ENCODE measurements at places on chromosomes 1 and 21. TPM values are rescaled to one million over a fixed set of nuclear protein-coding genes. Genes with fewer than 3 reads are reported as not detected.
A peak's percentile ranks its signal among the peaks of the same experiment; 100 is the strongest.

DNA sequence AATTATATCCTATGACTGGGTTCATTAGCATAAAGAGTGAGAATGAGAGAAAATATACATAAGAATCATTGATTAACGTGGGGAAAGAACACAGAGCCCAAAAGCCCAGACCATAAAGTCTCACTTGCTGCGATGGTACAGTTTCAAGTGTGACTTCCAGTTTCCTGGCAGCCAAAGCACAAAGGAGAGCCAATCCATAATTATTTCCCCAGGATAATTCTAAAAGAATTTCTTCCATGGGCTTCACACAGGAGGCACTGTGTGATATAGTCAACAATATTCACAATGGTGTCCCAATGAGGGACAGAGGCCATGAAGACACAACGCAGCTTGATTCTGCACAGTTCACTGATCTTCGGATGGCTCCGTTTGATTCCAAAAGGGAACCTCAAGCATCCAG lies 321.6 kb downstream of the PLPP3 start:
- H3K27me3 ChIP-seq = no peaks in the 10 kb centered on the region
- DNase-seq = no peak
- H3K36me3 ChIP-seq = peaks cover 2% of the 10 kb centered on the region
- no peak overlapping the region for H3K4me3 ChIP-seq
- no peaks in the 10 kb centered on the region for H3K4me1 ChIP-seq

DNA sequence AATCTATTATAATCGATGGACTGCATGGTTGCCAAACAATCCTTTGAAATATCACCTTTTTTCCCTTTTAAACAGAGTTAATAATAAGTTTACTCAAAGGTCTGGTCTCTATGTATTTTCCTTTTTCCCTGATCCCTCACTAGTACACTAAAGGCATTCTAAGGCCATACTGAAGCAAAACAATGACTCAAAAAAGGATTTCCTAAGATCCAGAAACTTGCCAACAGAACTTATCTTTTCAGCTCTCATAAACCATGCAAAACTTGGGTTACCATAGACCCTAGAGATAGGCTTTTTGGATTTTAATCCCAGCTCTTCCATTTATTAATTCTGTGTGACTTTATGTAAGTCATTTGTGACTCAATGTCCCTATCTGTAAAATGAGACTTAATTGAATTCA lies 77.1 kb downstream of the IFI44 start:
- no peak overlapping the region for H3K4me3 ChIP-seq
- H3K27ac ChIP-seq = no peak overlapping the region
- peaks cover 37% of the 10 kb centered on the region for H3K4me1 ChIP-seq

PLEKHG5 gene
- total RNA-seq = 33.0 TPM

DNA sequence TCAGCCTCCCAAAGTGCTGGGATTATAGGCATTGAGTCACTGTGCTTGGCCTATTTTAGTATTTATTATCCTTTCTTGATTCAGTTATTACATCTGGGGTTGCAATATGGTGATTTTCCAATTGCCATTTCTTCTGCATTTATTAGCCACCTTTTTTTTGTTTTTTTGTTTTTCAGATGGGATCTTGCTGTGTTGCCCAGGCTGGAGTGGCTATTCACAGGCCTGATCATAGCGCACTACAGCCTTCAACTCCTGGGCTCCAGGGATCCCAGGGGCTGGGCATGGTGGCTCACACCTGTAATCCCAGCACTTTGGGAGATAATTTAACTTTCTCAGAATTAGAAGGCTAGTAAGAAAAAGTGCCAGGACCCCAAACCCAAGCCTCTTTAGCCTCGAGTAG lies 82.1 kb upstream of the PGD start:
- H3K27ac ChIP-seq = no peak overlapping the region
- H3K36me3 ChIP-seq = peaks cover 11% of the 10 kb centered on the region
- no peak overlapping the region for H3K4me3 ChIP-seq
- no peaks in the 10 kb centered on the region for H3K4me1 ChIP-seq
- DNase-seq = no peak

DNA sequence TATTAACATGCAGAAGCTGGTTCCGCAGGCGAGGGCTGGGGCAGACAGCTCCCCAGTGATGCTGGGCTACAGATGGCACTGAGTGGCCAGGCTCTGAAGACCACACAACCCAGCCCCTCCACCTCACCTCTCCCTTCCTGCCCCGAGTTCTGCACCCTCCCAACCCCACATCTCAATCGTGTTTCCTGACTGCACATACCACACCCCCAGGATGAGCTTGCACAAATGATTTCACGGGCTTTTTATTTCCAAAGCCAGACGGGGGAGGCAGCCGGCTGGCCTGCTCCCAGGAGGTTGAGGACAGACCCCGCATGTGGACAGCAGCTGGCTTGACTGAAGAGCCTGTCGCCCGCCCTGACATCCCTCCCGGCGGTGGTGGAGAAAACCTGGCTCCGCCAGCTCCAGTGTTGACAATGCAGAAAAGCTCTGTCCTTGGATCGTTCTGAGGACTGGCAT lies 21.4 kb upstream of the ALDH4A1 start:
- H3K27ac ChIP-seq = no peak overlapping the region
- H3K36me3 ChIP-seq = no peaks in the 10 kb centered on the region
- DNase-seq = no peak
- no peak overlapping the region for H3K4me3 ChIP-seq

DNA sequence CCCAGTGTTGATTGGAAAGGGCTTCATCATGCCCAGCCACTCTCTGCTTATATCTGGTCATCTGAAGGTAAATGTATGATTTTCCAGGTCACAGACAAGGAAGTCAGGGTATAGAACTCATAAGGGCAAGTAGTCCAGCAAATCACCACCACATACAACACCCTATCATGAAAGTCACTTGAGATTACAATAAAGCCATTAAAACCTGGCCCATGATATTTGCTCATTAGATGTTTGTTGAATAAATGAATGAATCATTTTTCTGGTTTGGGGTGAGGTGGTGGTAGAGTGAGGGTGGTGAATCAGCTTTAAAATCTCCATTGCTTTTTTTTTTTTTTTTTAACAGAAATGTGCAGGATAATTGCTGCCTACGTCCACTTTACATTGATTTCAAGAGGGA lies 91.9 kb downstream of the TGFB2 start:
- no peak overlapping the region for H3K4me3 ChIP-seq
- peaks cover 75% of the 10 kb centered on the region for H3K36me3 ChIP-seq
- no peak for DNase-seq
- no peaks in the 10 kb centered on the region for H3K27me3 ChIP-seq
- peaks cover 10% of the 10 kb centered on the region for H3K4me1 ChIP-seq

DNA sequence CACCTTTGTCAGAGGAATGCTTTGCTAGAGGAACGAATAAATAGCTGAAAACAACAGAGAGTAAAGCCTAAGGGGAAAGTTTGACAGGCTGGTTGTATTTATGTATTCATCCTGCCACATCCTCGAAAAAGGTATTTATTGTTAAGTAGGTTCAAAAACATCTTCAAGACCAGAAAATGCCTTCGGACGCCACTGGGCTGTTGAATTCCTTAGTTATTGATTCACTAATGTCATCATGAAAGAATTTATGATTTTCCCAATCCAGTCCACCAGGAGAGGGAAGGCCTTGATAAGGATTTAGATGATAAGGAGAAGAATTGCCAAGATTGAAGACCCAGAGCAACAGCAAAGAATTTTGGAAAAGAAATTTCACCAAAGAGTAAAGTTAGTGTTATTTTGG lies 35.2 kb upstream of the MAB21L3 start:
- no peak for DNase-seq
- H3K4me3 ChIP-seq = no peak overlapping the region
- H3K27me3 ChIP-seq = peaks cover 3% of the 10 kb centered on the region
- H3K4me1 ChIP-seq = no peaks in the 10 kb centered on the region

DNA sequence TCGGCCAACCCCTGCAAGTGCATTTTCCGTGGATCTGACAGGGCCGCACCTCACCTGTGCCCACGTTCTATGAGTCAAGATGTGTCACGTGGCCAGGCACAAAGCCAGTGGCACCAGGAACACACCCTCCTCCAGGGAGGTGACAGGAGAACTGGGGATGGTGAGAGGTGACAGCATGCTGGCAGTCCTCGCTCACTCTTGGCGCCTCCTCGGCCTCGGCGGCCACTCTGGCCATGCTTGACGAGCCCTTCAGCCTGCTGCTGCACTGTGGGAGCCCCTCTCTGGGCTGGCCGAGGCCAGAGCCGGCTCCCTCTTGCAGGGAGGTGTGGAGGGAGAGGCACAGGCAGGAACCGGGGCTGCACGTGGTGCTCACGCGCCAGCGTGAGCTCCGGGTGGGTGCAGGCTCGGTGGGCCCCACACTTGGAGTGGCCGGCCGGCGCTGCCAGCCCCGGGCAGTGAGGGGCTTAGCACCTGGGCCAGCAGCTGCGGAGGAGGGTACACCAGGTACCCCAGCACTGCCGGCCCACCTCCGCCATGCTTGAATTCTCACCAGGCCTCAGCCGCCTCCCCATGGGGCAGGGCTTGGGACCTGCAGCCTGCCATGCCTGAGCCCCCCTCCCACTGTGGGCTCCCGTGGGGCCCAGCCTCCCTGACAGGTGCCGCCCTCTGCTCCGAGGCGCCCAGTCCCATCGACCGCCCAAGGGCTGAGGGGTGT lies 11.6 kb upstream of the TTC34 start:
- H3K4me3 ChIP-seq = no peak overlapping the region
- H3K36me3 ChIP-seq = no peaks in the 10 kb centered on the region
- no peaks in the 10 kb centered on the region for H3K27me3 ChIP-seq
- no peak for DNase-seq
- H3K4me1 ChIP-seq = no peaks in the 10 kb centered on the region

GRCh38 chr1:27658951-27659496 lies 13.0 kb downstream of the IFI6 start:
- H3K4me1 ChIP-seq = peaks cover 40% of the 10 kb centered on the region
- H3K27me3 ChIP-seq = no peaks in the 10 kb centered on the region
- peak overlapping the region; percentile 86 for H3K27ac ChIP-seq
- H3K36me3 ChIP-seq = no peaks in the 10 kb centered on the region
- no peak for DNase-seq
- peak overlapping the region; percentile 73 for H3K4me3 ChIP-seq

DNA sequence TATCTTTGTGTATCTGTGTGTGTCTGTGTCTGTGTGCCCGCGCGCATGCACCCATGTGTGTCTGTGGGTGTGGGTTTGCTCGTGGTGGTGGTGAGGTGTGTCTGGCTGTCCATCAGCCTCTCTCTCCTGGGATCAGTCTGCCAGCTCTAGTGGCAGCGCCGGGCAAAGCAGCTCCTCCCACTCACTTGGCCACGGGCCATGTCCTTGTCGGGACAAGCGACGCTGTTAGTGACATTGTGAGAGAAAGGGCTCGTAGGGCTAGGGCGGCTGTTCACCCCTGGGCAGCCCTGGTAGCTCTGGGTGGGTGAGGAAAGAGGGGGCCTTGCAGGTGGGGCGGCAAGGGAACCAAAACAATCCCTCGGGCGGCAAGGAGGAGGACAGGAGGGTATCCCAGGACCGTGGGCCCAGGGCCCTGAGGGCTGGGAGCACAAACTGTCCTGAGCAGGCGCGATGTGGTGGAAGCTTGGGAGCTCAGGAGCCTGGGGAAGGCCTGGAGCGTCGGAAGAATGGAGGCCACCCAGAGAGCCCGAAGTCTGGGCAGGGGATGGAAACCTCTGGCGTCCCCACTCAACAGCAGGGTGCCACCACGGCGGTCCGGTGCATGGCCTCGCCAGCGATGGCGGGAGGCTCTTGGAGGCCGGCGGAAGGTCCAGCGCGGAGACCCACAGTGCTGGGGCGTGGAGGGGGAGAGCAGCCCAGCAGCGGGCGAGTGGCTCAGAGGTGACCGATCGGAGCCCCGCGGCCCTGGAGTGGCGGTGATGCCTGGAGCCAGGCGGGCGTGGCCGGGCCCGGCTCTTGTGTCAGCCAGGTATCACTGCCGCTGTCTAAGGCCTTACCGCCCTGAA lies 140.5 kb downstream of the LIPI start:
- DNase-seq = no peak
- no peak overlapping the region for H3K4me3 ChIP-seq
- no peaks in the 10 kb centered on the region for H3K27me3 ChIP-seq
- no peaks in the 10 kb centered on the region for H3K36me3 ChIP-seq
- H3K27ac ChIP-seq = no peak overlapping the region
- H3K4me1 ChIP-seq = no peaks in the 10 kb centered on the region

DNA sequence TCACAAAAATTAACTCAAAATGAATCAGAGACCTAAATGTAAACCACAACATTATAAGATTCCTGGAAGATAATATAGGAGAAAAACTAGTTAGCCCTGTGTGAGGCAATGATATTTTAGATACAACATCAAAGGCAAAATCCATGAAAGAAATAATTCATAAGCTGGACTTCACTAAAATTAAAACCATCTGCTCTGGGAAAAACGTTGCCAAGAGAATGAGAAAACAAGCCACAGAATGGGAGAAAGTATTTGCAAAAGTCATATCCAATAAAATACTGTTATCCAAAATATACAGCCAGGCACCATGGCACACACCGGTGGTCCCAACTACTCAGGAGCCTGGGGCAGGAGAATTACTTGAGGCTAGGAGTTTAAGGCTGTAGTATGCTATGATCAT lies 70.3 kb downstream of the SYF2 start:
- no peaks in the 10 kb centered on the region for H3K36me3 ChIP-seq
- no peak overlapping the region for H3K27ac ChIP-seq
- H3K4me1 ChIP-seq = peaks cover under 1% of the 10 kb centered on the region
- H3K27me3 ChIP-seq = peaks cover 67% of the 10 kb centered on the region

- H3K4me3 ChIP-seq = no peak overlapping the region
- peaks cover 7% of the 10 kb centered on the region for H3K27me3 ChIP-seq
- DNase-seq = no peak
These were observed 2.5 kb downstream of the S100A9 start for GRCh38 chr1:153360190-153360589.

GRCh38 chr1:248622570-248623001 lies 12.3 kb downstream of the OR2T11 start:
- no peaks in the 10 kb centered on the region for H3K27me3 ChIP-seq
- H3K4me1 ChIP-seq = no peaks in the 10 kb centered on the region
- H3K36me3 ChIP-seq = no peaks in the 10 kb centered on the region
- H3K27ac ChIP-seq = no peak overlapping the region
- H3K4me3 ChIP-seq = no peak overlapping the region

DNA sequence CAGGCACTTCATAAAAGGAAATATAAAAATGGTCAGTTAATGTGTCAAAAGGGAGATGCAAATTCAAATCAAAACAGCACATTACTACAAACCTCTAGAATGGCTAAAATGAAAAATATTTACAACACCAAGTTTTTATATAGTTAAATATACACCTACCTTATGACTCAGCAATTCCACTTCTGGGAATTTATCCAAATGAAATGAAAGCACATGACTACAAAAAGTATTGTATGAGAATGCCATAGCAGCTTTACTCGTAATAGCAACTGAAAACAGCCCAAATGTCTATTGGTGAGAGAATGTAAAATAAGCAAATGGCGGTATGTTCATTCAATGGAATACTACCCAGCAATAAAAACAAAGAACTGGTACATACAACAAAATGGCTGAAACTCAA lies 175.8 kb upstream of the SPAG17 start:
- H3K4me1 ChIP-seq = peaks cover 10% of the 10 kb centered on the region
- DNase-seq = no peak
- H3K4me3 ChIP-seq = no peak overlapping the region

- no peaks in the 10 kb centered on the region for H3K27me3 ChIP-seq
- peaks cover 32% of the 10 kb centered on the region for H3K4me1 ChIP-seq
- peaks cover 20% of the 10 kb centered on the region for H3K36me3 ChIP-seq
- no peak for DNase-seq
- peak overlapping the region; percentile 85 for H3K27ac ChIP-seq
These were observed 56.6 kb downstream of the SMYD2 start for GRCh38 chr1:214337511-214337910.

MTF2 gene
- 26.2 TPM for total RNA-seq
